ENCODE measurements at places on chromosomes 2 and 18.

DNA sequence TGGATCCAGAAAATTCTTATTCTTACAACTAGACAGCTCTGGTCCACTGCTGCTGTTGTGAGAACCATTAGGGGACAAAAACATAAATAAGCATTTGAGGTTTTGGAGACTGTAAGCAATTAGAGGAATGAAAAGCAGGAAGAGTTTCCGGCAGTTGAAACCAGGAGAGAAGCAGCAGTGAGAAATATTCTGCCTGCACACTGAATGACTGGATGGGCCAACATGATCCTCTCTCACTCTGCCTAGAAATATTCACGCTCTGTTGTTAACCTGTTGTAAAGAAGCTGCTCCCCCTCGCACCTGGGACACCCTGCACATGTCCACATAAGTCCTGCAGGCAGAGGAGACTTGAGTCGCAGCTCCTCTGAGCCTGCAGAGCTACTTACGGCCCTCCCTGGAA, 60.4 kb upstream of the RNF152 start:
- DNase-seq: no peak

DNA sequence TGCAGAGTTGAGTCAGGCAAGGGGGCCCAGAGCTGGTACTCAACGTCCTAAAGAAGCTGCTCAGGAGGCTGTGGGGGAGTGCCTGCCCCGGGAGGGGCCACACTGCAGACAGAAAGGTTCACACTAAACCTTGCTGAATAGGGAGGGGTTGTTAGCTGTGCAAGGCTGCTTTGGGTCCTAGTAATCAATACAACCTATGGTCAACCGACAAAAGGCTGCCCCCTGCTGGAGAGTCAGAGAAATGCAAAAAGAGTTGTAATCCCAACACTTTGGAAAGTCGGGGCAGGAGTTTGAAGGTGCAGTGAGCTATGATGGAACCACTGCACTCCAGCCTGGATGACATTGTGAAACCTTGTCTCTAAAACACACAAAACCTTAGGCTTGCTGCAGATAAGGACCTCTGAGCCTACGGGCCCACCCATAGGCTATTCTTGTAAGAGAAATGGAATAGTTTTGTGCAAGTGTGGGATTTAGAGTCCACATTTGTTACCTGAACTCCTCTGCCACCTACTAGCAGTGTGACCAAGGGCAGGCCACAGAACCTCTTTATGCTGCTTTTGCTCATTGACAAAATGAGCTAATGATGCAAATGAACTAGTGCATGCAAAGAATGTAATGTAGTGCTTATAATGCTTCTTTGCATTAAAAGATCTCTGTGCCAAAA, 81.5 kb downstream of the PRPF40A start:
- peak; percentile 47 for DNase-seq

- no peak for DNase-seq
Observed at GRCh38 chr18:45788861-45789260, 36.6 kb upstream of the SIGLEC15 start.

GRCh38 chr2:171102802-171103201, 57.9 kb downstream of the TLK1 start:
- DNase-seq: no peak

- DNase-seq: no peak
Observed at GRCh38 chr18:9986156-9986930, 72.5 kb downstream of the VAPA start.

GRCh38 chr2:10174173-10174572, 51.6 kb downstream of the RRM2 start:
- DNase-seq: no peak

DNA sequence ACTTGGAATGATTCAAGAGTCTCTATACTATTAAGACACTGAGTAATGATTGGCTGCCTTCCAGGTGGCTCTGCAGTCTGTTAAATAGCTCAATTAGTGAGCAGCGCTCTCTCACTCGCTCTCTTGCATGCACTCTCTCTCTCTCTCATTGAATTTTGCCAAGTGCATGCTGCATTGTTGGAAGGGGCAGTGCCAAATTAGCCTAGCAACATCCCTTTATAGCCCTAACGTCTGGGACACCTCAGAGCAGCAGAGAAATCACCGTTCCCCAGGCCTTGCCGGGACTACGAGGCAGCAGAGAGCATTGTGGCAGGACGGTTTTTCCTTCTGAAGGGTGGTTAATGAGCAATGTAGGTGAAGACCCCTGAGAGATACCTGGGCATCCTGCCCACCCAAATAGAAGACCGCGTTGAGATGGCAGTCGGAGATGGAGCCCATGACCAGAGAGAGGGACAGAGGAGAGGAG, 447.6 kb upstream of the POU3F3 start:
- no peak for DNase-seq

- no peak for DNase-seq
Observed at GRCh38 chr18:29226213-29226612, 1049.3 kb upstream of the CDH2 start.

- DNase-seq: no peak
Observed at GRCh38 chr2:66443979-66444861, 9.3 kb downstream of the MEIS1 start.

DNA sequence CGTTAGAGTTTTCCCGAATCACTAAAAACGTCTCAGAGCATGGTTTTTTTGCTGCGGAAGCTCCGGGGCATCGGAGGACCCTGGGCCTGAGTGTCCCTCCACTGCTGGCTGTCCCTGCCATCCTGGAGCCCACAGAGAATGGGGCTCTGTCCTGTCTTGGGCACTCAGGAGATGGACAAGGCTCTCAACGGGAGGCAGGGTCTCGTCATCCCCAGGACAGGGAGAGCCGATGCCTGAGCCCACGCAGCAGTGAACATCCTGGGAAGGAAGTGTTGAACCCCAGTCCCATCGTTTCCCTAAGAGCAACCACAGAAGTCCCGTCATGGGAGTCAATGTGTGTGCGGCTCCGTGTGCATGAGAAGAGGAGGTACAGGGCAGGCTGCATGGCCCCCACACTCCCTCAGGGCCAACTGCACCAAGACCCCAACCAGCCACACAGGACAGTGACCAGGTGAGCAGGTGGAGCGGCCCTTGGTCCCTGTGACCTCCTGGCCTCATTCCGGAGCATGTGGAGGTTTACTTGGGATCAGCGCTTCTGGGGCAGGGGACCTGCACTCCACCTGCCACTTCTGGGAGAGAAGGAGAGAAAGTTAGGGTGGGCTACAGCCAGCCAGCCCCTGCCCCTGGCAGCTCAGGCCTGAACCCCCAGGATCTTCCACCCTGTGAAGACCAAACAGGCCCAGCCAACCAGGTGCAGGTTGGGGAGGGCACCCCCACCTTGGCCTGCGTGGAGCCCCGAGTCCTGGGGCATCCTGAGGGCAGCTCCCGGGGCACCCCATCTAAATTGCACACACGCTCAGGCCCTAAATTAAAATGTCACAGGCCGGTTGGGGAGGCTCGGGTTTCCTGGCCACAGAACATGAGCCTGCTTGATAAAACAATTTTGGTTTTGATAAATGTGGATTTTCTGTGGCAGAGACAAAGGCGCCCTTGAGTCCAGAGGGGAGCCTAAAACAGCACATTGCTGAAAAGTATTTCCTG, 3.1 kb upstream of the SNED1 start:
- DNase-seq: no peak

GRCh38 chr2:240255811-240256703, 115.6 kb upstream of the OTOS start:
- no peak for DNase-seq

DNA sequence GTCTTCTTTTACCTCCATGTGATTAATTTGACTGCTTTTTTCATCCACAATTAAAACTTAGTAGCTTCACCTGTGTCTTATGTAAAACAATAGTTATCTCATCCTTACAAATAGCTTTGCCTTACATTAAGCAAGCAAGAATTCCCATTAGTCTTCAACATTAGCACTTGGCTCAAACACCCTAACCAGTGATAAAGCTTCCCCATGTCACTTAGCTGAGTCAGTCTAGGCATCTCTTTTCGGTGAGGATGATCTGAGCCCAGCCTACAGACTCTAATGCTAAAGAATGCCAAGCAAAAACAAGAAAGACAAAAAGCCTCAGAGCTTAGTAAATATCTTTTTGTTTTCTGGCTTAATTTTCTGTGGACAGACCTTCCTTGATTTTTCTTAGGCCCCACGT, 26.1 kb downstream of the GAD1 start:
- no peak for DNase-seq

DNA sequence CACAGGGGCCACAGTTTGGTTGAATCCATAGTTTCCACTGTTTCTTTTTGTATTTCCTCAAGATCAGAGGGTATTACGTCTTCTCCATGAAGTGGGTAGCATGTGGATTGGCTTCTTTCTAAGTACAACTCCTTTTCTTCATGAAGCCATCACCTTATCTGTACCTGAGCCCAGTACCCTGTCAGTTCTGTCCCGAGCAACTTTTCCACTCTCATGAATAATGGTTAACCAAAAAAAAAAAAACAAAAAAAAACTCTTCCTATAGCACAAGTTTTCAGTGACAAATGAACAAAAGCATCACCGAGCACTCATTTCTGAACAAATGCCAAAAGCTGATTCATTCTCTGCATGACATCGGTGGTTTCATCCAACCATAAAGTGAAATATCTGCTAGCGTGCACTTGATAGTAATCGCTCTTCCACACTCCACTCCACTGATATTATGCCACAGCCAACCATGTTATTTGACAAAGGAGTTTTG, 53.0 kb upstream of the CCDC150 start:
- DNase-seq: no peak

DNA sequence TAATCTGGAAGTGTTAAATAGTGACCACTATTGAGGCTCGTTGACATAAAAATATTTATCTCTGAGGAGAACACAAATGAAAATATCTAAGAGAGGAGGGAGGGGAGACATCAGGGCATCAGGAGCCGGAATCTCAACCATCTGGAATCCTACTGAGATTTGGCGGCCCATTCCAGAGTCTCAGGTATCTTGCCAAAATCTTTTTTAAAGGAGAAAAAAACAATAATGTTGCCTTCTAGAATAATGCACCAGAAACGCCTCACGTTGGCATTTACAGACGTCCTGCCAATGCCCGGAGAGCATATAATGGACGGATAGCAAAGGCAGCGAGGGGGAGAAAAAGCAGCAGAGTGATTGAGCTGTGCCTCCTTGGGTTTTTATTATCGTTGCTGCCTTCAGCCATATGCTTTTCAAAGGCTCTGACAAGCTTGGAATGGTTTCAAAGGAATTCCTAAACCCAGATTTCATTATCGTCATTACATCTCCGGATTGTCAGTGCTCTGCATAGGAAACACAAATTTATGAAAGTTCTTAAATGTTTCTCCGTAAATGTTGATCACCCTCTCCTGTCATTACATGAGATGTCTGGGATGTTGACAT, 30.9 kb upstream of the EGR4 start:
- no peak for DNase-seq
